Epithelial cell of proximal tubule (primary cell): ENCODE measurements at places on chromosomes 2 and 18. TPM values are rescaled to one million over a fixed set of nuclear protein-coding genes. Genes with fewer than 3 reads are reported as not detected.

IL1F10 gene
- total RNA-seq = not detected in 2 replicates

SYT4 gene
- not detected in 2 replicates for total RNA-seq

TRIM43 gene
- total RNA-seq = not detected in 2 replicates

CCDC74B gene
- total RNA-seq = 2.1 and 5.6 TPM in 2 replicates

DES gene
- not detected in 2 replicates for total RNA-seq

TSPYL6 gene
- total RNA-seq = not detected in 2 replicates

TTC39C gene
- total RNA-seq = 11.2 and 26.0 TPM in 2 replicates

DNER gene
- 1.3 and 2.7 TPM in 2 replicates for total RNA-seq

SPRED2 gene
- 10.5 and 11.1 TPM in 2 replicates for total RNA-seq

UGT1A10 gene
- total RNA-seq = not detected in 2 replicates

CAPN14 gene
- 0.14 and 0.46 TPM in 2 replicates for total RNA-seq

ZSWIM2 gene
- total RNA-seq = not detected in 2 replicates

SLC4A3 gene
- total RNA-seq = 6.6 and 12.2 TPM in 2 replicates

- no peak for DNase-seq
These were observed 28.2 kb upstream of the BIN1 start for GRCh38 chr2:127134833-127135830.

- no peak for DNase-seq
These were observed 118.9 kb upstream of the ARL5A start for GRCh38 chr2:151946899-151947812.

- DNase-seq = peak; percentile 82
These were observed 48.1 kb downstream of the MERTK start for GRCh38 chr2:111946294-111947114.

DNA sequence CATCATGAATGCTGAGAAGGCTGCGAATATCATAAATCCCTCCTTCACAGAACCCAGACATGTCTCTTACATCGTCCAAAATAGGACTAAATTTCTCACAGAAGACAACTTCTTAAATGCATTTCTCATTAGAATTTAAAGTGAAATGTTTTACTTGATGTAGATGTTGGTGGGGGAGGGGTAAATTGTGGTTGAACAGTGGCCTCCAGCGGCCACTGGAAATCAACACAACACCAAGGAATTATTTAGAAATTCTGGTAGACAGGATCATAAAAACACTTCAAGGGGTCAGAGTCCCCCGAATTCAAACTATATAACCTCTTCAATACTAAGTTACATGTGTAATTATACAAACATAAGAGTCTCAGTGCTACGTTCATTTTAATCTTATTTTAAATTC lies 135.9 kb downstream of the ABCA12 start:
- DNase-seq = no peak

DNA sequence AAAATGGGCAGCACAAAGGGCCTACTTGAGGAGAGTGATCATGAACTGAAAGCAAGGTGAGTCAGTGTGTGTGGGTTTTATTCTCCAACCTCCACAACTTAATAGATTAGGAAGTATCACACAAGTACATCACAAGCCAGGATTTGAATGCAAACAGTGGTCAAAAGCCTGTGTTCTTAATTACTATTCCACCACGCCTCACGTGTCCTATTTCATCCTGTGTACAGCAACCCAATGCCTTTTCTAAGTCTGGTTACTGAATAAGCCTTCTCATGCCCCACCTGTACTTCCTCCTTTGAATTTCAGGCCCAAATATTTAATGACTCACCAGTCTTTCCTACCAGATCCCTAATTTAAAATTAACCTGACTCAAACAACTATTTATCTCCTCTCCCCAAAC lies 755.7 kb upstream of the SLC8A1 start:
- DNase-seq = peak; percentile 40

DNA sequence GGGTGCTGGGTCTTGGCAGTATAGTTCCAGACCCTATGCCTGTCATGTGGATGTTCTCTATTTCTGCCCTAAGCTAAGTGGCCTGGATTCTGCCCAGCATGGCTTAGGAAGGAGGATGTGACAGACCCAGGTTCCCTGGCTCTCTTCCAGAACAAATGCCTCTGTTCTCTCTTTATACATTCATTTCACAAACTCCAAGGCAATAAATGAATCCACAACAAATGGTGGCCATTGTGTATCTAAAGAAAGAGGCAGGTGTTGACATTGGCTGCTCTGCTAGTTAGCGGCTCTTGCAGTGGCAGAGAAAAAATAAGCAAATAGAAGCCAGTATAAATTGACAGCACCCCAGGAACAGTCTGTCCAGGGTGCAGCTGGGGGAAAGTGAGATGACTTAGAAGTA lies 298.6 kb downstream of the SUCLG1 start:
- DNase-seq = no peak

DNA sequence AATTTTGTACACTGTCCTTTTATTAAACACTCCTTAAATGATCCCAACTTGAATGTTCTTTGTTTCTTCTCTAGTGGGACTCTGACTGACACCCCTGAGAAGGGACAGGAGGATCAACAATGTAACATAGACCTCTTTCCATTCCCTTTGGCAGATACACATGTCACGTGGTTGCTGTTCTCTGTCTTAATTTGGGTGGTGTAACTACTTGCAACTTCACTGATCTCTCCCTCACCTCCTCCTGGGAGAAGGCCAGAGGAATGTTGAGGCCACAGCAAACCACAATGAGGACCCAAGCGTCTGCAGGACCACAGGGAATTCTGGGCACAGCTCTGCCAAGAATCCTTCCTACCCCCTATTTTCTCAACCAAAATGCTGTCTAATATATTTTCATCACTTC lies 205.6 kb downstream of the RTP5 start:
- peak; percentile 25 for DNase-seq

- no peak for DNase-seq
These were observed 24.3 kb downstream of the WDSUB1 start for GRCh38 chr2:159262226-159262625.

GRCh38 chr2:159807183-159808031 lies 9.4 kb upstream of the CD302 start:
- no peak for DNase-seq

DNA sequence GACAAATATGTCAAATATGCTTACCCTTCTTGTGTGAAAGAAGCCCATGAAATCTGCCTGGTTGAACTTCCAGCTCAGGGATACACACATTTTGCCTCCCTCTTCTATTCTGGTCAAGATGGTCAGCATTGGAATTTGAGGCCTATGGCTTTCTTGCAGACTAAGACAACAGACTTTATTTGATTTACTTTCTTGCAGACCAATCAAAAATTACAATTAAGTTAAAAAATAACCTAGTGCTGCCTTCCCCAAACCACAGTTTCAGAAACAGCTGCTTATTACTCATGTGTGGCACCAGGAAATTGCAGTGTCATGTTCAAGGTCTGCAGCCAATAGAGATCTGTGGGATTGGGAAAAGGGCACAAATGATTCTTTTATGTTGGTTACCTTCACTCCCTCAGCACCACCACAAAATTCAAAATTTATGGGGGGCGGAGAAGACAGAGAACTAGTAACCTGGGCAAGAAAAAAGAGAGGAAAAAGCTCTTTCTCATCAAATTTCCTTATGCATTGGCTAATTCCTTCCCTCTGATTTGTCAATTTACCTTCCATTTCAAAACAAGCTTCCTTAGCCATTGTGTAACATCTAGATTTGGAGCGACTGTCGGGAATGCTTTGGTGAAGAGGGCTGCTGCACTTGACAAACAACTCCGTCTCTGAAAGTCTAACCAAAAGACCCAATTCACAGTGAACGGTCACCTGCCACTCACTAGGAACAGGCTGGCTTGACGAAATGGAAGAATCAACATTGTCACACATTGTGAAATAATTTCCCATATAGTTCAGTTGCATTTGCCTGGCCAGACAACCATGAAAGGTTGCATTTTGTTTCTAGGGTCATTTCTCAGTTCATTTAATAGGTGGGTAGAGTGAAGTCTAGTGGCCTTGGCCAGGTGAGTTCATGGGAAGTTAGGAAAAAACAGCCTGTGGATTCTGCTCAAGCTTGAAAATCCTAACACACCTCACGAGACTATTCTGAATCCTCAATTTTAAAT lies 100.4 kb upstream of the FZD5 start:
- DNase-seq = peak; percentile 91

DNA sequence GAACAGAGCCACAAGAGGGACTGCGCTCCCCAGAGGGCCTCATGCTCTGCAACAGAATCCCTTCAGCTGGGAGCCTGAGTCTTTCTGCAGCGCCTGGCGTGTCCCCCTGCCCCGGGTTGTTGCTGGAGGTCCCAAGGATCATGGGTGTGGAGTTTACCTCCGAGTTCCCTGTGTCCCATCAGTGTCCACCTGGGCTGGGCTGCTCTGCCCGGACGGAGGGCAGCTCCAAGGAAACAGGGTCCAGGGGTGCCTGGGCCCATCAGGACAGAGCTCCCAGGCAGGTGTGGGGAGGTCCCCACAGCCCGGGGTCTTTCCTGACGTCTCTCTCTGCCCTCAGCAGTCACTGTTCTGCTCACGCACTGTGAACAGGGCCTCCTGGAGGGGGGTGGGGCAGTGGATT lies 63.5 kb downstream of the EMILIN2 start:
- no peak for DNase-seq

GRCh38 chr2:38978296-38978903 lies 88.7 kb downstream of the ARHGEF33 start:
- no peak for DNase-seq

GRCh38 chr18:64055019-64055418 lies 85.1 kb downstream of the SERPINB8 start:
- no peak for DNase-seq

- no peak for DNase-seq
These were observed 100.9 kb downstream of the ATAD2B start for GRCh38 chr2:23826040-23826439.

GRCh38 chr2:9666306-9666705 lies 35.5 kb upstream of the YWHAQ start:
- no peak for DNase-seq

- no peak for DNase-seq
These were observed 250.8 kb upstream of the TCF4 start for GRCh38 chr18:55838841-55839240.

DNA sequence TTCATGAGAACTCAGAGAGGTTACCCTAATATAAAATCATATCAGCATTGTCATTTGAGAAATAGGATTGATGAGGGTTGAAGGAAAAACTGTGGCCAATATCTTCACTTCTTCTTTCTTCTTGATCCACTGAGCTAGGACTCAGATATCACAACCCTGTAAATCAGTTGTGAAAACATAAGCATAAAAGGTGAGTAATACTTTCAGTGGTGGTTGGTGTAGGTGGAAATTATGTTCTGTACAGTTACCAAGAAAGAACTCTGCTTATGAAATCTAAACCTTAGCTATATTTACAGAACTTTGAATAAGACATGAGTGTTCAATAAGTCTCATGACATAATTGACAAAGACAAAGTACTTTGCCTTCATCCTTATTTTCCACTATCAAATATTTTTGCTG lies 56.3 kb downstream of the PAX3 start:
- no peak for DNase-seq

DNA sequence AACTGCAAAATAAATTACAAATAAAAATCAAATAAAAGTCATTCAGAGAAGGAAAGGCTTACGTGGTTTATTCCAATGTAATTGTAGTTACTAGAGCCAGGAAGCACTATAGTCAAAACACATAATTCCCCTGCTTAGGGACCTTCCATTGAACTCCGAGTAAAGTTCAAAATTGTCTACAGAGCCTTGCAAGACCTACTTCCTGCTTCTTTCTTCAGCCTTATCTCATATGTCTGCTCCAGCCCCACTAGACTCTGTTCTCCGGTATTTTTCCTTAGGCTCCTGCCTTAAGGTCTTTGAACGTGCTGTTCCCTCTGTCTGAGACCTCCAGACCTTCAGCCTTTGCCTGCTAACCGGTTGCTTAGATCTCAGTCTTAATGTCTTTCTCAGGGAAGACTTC lies 104.3 kb downstream of the ARL6IP6 start:
- no peak for DNase-seq

DNA sequence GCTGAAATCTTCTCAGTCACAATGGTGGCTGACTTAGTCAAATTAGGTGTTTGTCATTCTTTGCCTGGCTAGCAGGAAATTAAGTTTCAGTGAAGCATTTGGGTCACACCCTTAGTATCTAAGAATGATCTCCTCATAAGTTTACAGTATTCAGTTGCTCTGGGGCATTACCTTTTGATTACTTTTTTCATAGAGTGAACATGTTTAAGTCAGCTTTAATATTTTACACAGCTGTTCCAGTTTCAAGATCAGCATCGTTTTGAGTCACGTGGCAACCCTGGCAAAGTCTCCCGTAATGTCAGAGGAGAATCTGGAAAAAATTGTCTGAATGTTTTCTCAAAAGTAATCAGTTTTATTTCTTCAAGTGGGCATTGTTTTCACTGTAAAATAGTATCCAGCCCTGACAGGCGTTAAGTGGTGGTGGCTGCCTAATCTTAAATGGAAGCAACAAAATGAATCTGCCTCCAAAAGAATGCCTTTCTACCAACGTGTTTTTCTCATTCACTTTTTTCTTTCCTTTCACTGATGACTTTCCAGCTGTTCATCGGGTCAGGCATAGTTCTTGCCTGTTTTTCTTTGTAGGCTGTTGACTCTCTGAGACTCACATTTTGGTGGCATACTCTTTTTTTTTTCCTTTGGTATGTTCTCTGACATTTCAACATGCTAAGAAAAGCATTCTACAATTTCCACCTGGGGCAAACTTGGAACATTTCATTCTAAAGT lies 319.6 kb upstream of the TCF4 start:
- DNase-seq = no peak

- no peak for DNase-seq
These were observed 170.1 kb downstream of the MAP2 start for GRCh38 chr2:209593930-209594329.

- no peak for DNase-seq
These were observed 60.0 kb upstream of the AGAP1 start for GRCh38 chr2:235433860-235434259.

DNA sequence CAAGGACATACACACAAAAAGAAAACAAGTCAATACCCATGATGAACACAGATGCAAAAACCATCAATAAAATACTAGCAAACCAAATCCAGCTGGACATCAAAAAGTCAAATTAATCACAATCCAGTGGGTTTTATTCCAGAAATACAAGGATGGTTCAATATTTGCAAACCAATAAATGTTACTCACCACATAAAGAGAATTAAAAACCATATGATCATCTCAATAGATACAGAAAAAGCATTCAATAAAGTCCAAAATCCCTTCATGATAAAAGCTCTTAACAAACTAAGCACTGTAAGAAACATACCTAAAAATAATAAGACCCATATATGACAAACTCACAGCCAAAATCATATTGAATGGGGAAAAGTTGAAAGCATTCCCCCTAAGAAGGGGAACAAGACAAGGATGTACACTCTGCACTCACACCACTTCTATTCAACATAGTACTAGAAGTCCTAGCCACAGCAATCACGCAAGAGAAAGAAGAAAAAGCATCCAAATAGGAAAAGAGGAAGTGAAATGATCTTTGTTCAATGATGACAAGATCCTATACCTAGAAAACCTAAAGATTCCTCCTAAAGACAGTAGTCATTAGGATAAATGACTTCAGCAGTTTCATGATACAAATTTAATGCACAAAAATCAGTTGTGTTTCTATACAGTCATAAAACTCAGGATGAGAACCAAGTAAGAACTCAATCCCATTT lies 62.6 kb downstream of the TRAPPC8 start:
- DNase-seq = no peak

GRCh38 chr2:191666732-191667131 lies 11.2 kb upstream of the NABP1 start:
- DNase-seq = no peak
